ENCODE measurements at places on chromosomes 6 and 20.

- no peak for DNase-seq
Measured at GRCh38 chr6:82408952-82409431, 45.4 kb downstream of the TPBG start.

GRCh38 chr6:101465863-101466262 is 72.4 kb downstream of the GRIK2 start:
- DNase-seq, result no peak

DNA sequence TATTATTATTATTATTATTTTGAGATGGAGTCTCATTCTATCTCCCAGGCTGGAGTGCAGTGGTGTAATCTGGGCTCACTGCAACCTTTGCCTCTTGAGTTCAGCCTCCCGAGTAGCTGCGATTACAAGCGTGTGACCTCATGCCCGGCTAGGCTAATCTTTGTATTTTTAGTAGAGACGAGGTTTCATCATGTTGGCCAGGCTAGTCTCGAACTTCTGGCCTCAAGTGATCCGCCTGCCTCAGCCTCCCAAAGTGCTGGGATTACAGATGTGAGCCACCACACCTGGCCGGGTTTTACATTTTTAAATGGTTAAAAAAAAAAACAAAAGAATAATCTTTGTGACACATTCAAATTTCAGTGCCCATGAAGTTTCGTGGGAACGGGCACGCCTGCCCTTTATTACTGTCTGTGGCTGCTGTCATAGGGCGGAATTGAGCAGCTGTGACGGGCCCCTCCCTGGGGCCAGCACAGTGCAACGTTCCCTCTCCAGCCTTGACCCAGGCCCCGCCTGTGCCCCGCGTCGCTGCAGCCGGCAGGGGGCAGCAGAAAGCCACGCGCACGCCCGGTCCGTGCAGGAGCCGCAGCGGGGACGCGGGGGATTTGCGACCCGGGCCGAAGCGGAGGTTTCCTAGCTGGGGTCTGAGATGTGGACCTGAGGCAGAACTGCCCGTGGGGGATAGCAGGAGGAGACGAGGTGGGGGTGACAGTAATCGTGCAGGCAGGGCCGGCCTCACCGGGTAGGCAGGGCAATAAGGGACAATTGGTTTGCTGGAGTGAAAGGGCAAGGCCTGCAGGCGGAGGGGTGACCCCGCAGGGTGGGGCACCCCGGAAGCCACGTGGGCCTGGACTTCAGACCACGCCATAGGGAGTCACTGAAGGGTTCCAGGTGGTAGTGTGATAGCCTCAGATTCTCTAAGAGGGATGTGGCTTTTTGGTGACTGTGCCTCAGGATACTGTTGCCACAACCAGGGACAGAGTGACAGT is 54.3 kb downstream of the SYTL3 start:
- peak; percentile 59 for DNase-seq

GRCh38 chr20:53104884-53105283 is 132.7 kb downstream of the TSHZ2 start:
- no peak for DNase-seq

- DNase-seq, result no peak
Measured at GRCh38 chr6:90586546-90586835, 381 bp downstream of the MAP3K7 start.

GRCh38 chr6:125814481-125814880 is 23.7 kb downstream of the NCOA7 start:
- DNase-seq, result no peak

DNA sequence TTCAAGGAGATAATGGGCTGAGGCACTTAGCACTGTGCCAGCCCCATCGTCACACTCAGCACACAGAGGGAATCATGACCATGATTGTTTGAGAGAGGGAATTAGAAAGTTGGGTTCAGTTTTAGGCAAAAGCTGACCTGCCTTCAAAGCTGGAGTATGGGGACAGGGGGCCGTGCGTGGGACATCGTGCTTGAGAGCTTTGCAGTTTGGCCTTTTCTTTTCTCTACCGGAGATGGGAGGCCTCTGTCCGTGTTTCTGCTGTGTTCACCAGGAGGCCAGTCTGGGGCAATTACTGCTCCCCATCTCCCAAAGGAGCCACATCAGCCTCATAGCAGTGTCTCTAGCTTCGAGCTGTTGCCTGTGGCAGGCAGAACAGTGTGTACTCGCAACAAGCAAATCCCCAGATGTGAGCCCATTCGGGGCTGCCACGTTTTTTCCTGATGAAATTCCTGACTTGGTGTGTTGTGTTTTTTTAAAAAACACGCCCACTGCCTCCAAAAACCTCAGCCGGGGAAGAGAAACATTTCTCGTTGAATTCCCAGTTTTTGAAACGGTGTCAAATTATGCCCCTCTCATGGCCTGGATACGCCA is 20.2 kb downstream of the EYA2 start:
- no peak for DNase-seq

DNA sequence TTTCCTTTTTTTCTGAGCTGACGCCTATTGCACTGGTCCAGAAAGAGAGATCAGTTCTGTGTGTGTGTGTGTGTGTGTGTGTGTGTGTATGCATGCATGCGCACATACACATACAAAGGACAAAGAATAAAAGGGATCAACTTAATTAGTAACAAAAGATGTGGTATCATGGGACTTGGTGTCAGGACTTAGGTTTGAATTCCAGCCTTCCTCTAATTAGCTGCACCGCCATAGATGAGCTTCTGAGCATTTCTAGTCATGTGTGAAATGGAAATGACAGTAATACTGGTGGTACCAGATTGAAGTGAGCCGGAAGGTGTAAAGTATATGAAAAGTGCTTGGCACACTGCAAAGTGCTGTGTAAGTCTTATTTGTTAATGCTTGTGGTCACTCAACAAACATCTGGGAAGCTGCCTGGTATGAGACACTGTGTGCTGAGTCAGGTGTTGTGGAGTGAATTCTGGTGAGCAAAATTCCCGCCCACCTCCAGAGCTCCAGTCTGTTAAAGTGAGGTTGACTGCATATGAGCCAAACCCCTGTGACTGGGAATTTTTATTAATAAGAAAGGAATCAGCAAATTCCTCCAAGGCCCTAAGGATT is 12.4 kb downstream of the DAAM2 start:
- no peak for DNase-seq

- DNase-seq, result no peak
Measured at GRCh38 chr6:12189661-12190060, 100.5 kb upstream of the EDN1 start.

DNA sequence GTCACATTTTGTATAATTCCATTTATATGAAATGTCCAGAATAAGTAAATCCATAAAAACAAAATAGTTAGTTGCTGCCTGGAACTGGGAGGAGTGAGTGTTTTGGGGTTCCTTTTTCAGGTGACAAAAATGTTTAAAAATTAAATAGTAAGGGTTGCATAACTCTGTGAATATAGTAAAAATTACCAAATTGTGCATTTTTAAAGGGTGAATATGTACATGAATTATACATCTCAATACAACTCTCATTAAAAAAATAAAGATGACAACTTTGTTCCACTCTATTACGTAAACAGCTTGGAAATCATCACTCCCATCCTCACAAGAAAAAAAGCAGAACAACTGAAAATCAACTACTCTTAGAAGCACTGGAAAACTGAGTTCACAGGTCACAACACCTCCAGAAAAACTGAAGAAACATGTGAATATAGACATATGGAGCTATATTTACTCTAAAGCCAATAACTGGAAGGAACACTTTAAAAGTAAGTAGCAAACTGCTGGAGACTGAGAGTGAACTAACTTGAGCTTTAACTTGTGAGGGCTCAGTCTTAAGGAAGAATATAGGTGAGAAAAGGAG is 40.0 kb downstream of the RANBP9 start:
- DNase-seq, result no peak

- no peak for DNase-seq
Measured at GRCh38 chr20:50608750-50609104, 82.6 kb downstream of the RIPOR3 start.

DNA sequence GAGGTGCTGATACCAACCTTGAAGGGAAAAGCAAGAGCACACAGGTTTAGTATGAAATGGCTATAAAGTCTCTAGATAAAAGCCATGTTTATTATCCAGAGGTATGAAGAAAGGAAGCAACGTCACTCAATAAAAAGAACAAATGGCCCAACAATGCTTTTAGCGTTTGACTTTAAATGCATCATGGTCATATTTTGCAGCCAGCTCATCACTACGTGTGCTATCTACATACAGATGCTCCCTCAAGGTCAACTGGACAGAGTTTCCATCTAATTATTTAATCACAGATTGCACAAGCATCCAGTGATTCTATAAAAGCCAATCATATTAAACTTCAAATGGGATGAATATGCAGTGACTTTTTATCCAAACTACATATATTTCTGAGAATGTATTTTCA is 127.6 kb upstream of the SYNDIG1 start:
- DNase-seq, result no peak

- DNase-seq, result no peak
Measured at GRCh38 chr6:149563928-149564325, 2.2 kb upstream of the GINM1 start.

DNA sequence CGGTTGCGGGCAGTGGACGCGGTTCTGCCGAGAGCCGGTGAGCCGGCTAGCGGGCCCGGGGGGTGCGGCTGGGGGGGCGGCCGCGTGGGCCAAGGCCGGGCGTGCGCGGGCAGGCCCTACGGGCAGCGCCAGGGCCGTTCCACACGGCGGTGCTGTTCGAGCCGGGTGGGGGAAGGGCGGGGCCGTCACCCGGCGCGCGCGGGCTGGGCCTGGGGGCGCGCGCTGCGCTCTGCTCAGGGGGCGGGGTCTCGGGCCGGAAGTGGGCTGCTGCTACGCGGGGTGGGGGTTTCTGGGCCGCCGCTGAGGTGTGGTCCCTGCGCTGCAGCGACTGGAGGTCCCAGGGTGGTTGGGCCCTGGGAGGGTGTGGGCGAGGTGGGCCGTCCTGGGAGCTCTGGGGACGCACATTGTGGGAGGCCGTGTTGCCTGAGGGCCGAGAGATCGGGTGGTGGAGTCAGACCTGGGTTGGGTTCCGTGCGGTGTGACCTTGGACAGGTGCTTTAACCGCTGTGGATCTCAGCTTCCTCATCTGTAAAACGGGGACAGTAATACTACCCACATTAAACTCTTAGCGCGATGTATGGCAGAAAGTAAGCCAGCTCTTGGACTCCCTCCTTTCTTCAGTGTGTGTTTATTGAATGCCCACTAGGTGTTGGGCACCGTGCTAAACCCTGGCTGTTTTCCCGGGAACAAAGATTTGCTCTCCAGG is 391 bp downstream of the MAPRE1 start:
- peak; percentile 80 for DNase-seq

GRCh38 chr6:32794510-32794909 is 22.3 kb downstream of the HLA-DOB start:
- no peak for DNase-seq

- DNase-seq, result no peak
Measured at GRCh38 chr6:129440691-129441090, 269.3 kb downstream of the ARHGAP18 start.

GRCh38 chr20:21090111-21090618 is 16.0 kb downstream of the LINC00237 start:
- DNase-seq, result no peak

DNA sequence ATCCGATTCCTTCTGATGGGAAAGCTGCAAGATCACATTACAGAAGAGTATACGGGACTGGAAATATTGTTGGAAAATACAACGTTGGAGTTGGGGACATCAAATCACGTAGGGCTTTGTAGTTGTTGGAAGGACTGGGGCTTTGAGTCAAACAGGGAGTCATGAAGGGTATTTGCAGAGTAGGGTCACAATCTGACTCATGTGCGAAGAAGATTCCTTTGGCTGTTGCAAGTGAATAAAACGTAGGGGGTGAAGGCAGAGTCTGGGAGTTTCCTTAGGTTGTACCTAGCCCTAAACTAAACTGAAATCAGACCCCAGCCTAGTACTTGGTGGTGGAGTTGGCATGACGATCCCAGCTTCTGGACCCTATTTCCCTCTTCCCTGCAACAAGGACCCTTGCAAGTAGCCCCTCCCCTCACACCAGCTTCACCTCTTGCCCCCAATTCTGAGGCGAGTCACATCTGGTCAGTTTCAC is 32.3 kb downstream of the SNX5 start:
- DNase-seq, result no peak

GRCh38 chr6:108568551-108569305 is 8.0 kb downstream of the FOXO3 start:
- no peak for DNase-seq

Measured in activated CD4-positive, alpha-beta T cell treated with anti-CD3 and anti-CD28 coated beads, Interleukin-2, amount 50 U/mL, for 24 hours (primary cell).